CD4-positive, alpha-beta memory T cell (primary cell): ENCODE measurements at places on chromosomes 6 and 20. TPM values are rescaled to one million over a fixed set of nuclear protein-coding genes. Genes with fewer than 3 reads are reported as not detected.

- DNase-seq, result no peak
Observed at GRCh38 chr20:43824309-43825050, 90.2 kb upstream of the TOX2 start.

GRCh38 chr20:34983995-34984735 lies 28.5 kb downstream of the MYH7B start:
- DNase-seq, result no peak

- peak; percentile 79 for DNase-seq
Observed at GRCh38 chr6:70651326-70651905, 16.3 kb upstream of the SMAP1 start.

DNA sequence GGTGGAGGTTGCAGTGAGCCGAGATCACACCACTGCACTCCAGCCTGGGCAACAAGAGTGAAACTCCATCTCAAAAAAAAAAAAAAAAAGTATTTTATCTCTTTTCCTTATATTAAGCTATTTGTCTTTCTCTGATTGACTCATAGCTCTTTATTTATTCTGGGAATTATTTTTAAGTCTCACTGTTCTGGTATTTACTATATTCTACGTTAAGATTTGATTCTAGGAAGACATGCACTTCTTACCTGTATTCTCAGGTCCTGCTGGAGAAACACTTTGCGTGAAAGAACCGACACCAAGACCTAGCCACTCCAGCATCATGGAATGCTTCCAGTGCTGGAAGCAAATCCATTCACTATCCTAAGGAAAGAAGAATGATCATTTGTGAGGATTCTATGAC lies 17.6 kb downstream of the ZNFX1 start:
- DNase-seq, result no peak

- DNase-seq, result no peak
Observed at GRCh38 chr6:18495236-18495635, 108.1 kb downstream of the RNF144B start.

DNA sequence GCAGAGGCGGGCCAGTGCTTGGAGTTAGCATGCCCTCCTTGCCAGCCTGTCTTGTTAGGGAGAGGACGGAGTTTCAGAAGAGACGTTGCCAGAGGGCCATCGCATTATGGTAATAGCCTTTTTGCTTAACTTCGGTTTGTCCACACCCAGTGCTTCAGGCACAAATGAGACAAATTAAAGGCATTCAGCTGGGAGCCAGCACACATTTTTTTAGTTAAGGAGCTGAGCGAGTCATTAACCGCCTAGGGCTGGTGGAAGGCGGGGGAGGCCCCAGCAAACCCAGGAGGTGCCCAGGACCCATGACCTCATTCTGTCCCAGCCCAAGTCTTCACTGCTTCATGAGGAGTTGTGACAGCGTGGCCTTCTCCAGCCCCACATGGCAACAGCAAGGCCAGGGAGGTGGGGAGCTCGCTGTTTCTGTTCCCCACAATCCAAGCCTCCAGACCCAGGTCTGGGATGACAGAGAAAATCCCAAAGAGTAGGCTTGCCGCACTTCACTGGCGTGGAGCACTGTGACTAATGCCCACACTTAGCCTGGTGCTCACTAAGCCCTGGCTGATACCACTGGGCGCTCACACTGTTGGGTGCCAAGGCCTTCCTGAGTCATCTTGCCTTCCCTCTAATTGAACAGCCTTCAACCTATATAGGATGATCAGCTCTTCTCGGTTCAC lies 237.1 kb downstream of the ANKRD60 start:
- DNase-seq, result no peak

ABHD16A gene
- 66.0 TPM for total RNA-seq
